Activated CD4-positive, CD25-positive, alpha-beta regulatory T cell (primary cell): ENCODE measurements at places on chromosomes 4 and X.

DNA sequence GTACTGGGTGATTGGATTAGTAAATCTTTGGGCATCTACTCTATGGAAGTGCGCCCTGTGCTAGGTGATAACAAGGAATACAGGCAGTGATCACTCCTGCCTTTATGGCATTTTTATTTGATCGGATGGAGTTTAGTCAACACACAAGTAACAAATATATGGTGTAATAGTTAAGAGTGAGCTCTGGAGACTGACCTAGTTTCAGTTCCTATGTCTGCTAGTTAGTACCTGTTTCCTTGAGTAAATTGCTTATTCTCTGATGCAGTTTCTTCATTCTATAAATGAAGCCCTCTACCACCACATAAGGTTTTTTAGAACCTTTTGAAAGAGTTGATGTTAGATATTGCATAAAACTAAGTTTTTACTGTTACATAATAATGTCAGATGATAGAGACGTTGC is 134.6 kb downstream of the KDM6A start:
- DNase-seq: no peak

DNA sequence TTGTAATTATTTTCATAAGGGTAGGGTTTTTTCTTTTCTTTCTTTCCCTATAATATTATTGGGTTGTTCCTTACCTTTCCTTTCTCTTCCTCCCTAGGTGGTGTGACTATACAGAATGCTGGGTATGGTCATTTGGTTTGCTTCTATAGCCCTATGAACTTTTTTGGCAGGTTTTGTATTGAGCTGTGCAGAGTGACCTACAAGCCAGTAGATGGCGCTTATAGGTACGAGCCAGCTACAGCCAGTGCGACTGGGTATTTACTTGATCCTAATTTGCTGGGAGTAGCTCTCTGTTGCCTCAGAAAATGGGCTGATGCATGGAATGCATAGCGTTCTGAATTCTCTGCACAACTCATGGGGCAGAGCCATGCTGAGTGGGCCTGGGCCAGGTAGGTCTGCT is 423.3 kb downstream of the MAGEE1 start:
- no peak for DNase-seq

DNA sequence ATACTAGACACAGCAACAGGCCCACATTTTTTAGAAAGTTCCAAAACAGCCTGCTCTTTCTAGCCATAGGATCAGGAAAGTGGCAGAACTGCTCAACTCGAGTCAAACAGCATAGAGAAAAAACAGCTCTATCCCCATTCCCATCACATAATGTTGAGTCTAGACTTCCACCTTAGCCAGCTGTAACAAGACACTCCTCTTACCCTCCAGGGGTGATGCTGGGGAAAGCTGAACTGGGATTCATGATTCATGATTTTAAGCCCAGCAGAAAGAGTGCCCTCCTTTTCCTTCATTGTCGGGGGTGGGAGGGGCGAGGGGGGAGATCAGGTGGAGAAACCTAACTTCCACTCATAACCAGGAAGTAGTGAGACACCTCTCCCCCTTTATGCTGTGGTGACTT is 86.1 kb downstream of the CENPC start:
- no peak for DNase-seq

DNA sequence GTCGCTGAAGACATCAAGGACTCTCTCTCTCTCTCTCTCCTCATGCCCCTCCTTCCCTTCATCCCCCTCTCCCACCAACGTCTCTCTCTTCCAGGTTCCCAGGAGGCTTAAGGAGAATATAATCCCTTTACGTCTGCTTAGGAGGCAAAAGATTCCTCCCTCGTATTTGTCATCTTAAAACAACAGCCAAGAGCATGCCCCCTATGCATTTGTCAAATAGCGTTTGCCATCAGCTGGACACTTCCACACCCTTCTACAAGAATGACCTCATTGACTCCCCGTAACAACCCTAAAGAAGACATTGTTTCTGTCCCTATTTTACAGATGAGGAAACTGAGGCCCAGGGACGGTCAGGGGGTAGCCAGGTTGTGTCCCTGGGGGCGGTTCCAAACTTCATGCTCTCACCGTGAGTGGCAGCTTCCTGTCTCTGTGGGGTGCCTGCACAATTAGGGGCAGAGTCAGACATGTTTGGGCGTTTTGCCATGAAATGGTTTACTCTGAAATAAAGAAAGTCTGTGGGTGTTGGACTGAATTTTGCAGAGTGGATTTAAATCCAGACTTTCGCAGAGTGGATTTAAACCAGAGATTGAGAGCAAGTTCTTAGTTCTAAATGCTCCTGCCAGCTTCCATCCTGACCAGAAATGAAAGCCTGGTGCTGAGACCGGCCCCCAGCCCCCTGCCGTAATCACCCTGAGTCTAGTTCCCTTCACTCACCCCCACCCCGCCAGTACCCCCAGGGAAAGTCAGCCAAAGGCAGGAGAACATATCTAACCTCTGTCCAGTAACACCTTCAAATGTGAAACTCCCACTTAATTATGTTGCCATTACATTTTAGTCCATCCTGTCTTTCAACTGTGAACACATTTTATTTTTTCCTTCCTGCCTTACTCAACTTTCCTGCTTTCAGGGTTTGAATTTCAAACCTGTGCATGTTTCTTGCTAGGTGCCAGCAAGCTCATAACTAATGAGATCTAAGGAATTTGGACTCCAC is 44.3 kb upstream of the TBL1X start:
- DNase-seq: no peak

- no peak for DNase-seq
Observed at GRCh38 chrX:130085551-130086446, 24.5 kb downstream of the ELF4 start.
